ENCODE measurements at places on chromosomes 2 and 18.

GRCh38 chr2:45968946-45969584 is 317.6 kb downstream of the PRKCE start:
- H3K27me3 ChIP-seq: no peaks in the 10 kb centered on the region
- H3K4me3 ChIP-seq: no peak overlapping the region
- no peaks in the 10 kb centered on the region for H3K36me3 ChIP-seq
- H3K4me1 ChIP-seq: no peaks in the 10 kb centered on the region
- DNase-seq: no peak

- H3K4me3 ChIP-seq: no peak overlapping the region
- H3K4me1 ChIP-seq: no peaks in the 10 kb centered on the region
- H3K36me3 ChIP-seq: no peaks in the 10 kb centered on the region
- H3K27me3 ChIP-seq: no peaks in the 10 kb centered on the region
Measured at GRCh38 chr18:64384101-64384500, 235.2 kb upstream of the LINC00305 start.

- no peaks in the 10 kb centered on the region for H3K4me1 ChIP-seq
- H3K27me3 ChIP-seq: no peaks in the 10 kb centered on the region
- H3K4me3 ChIP-seq: no peak overlapping the region
- no peaks in the 10 kb centered on the region for H3K36me3 ChIP-seq
- no peak overlapping the region for H3K27ac ChIP-seq
- DNase-seq: no peak
Measured at GRCh38 chr2:109674894-109675534, 60.9 kb downstream of the SOWAHC start.

DNA sequence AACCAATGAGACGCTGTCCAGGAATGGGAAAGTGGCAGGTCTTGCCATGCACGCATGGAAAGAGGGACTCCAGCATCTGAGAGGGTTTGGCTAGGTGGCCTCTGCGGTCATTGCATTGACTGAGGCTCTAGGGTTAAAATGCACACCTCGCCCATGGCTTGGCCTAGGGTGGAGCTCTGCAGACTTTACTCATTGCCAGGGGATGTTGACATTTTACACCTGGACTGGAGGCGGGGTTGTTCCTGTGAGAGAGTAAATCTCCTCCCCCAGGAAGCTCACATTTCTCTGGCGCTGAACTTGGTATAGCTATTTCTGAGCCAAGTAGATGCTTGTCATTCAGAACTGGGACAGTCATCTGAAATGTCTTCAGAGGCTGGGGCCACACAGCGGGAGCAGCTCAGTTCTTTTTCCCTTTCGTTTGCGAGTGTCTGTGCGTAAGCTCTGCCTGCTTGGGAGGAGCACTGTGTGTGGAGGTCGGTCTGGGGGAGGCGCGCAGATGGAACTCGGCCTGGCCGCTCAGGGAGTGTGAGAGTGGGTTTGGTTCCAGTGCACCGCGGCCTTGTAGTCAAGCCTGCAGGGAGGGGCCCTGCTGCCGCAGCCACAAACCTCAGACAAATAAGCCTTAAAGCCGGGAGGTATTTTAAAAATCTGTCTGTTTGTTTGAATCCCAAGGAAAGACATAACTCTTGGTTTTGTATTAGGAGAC is 76.5 kb downstream of the LPIN1 start:
- no peak overlapping the region for H3K27ac ChIP-seq
- no peaks in the 10 kb centered on the region for H3K27me3 ChIP-seq
- no peak for DNase-seq
- peaks cover 30% of the 10 kb centered on the region for H3K36me3 ChIP-seq

- H3K36me3 ChIP-seq: no peaks in the 10 kb centered on the region
- H3K4me1 ChIP-seq: no peaks in the 10 kb centered on the region
- no peak overlapping the region for H3K4me3 ChIP-seq
Measured at GRCh38 chr18:43961722-43962121, 684.4 kb upstream of the SYT4 start.

GRCh38 chr2:195595825-195596224 is 61.2 kb upstream of the SLC39A10 start:
- DNase-seq: no peak
- H3K27me3 ChIP-seq: peaks cover 34% of the 10 kb centered on the region
- H3K4me3 ChIP-seq: no peak overlapping the region
- no peak overlapping the region for H3K27ac ChIP-seq
- H3K4me1 ChIP-seq: peaks cover 5% of the 10 kb centered on the region
- H3K36me3 ChIP-seq: no peaks in the 10 kb centered on the region

GRCh38 chr2:74048843-74049519 is 64.3 kb downstream of the TET3 start:
- H3K4me3 ChIP-seq: no peak overlapping the region
- no peaks in the 10 kb centered on the region for H3K27me3 ChIP-seq
- DNase-seq: no peak
- peaks cover 22% of the 10 kb centered on the region for H3K36me3 ChIP-seq
- no peak overlapping the region for H3K27ac ChIP-seq
- no peaks in the 10 kb centered on the region for H3K4me1 ChIP-seq
